ENCODE measurements at places on chromosomes 6 and 20.

DNA sequence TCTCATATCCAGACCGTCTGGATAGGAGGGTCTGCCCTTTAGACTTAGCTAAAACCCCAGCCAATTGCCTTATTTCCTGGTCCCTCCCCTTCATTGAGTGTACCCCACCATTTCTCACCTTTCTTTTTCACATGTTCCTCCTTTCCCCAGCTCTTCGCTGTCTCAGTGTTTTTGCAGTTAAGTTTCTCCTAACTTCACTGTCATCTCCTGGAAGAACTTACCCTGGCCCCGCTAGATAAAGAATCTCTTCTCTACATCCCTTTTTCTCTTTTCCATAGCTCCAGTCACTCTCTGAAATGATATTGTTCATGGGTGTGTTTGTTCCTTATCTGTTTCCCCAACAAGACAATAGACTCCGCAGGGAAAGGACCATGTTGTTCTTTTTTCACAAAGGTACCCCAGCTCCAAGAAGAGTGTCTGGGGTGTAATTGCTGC, 208.8 kb downstream of the TSHZ2 start:
- no peak for DNase-seq

DNA sequence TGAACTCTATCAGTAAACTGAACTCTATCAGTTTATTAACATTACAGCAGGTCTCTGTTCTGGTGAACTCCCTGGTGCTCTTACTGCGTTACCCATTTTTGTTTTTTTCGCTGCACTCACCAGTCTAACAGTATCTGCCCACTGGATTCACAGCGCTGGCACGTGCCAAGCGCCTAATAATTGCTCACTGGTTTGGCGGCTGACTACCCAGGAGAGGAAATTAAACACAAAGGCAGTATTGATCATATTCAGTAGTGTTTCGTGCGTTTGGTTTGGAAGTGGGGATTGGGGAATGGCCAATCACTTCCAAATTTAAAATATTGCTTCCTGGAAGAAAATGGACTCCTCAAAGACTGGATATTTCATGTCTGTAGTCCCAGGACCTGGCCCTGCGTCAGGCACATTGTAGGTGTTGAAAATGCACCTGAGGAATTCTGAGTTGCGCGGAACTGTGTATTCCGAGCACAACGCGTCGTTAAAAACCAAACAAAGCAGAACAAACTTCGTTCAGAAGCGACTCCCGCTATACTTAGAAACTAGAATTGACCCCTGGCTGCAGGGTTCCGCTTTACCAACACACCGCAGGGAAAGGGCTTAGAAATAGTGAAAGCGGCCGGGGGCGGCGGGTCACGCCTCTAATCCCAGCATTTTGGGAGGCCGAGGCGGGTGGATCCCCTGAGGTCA, 1.1 kb upstream of the RPS12 start:
- DNase-seq, result peak; percentile 62

- no peak for DNase-seq
These were observed 196.4 kb downstream of the SIM1 start for GRCh38 chr6:100268326-100268725.

DNA sequence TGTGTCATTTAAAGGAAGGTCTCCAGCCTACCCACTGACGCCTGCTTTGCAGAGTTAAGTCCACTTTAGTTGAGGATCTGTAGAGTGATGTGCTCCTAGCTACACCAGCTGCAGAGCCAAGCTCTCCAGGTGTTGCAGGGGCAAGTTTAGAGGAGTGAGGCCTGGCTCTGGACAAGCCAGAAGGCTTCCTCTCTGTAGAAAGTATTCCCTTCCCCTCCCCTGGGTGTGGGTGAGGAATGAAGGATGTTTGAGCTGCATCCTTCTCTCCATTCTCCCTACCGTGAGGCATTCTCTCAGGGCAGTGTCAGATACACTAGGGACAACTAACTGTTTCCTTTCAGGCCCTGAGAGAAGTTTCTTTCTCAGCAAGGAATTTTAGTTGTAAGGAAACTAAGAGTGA, 66.5 kb downstream of the ELOVL5 start:
- DNase-seq, result no peak

DNA sequence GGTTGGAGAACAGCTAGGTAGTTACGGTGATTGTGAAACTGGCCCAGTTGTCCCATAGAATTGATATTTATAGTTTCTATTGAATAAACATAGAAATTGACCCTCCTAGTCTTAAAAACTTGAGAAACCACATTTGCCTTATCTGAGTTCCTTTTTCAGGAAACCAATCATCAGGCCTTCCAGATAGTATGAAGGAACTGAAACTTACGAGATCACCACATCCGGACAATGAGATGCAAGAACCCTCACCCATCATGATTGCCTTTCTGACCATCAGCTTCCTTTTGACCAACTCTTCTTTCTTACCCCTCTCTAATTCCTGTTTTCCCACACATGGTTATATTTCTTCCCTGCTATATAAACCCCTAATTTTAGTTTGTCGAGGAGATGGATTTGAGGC, 21.8 kb downstream of the SLC35F1 start:
- no peak for DNase-seq

GRCh38 chr20:24136659-24137246, 148.2 kb upstream of the GGTLC1 start:
- DNase-seq, result no peak

DNA sequence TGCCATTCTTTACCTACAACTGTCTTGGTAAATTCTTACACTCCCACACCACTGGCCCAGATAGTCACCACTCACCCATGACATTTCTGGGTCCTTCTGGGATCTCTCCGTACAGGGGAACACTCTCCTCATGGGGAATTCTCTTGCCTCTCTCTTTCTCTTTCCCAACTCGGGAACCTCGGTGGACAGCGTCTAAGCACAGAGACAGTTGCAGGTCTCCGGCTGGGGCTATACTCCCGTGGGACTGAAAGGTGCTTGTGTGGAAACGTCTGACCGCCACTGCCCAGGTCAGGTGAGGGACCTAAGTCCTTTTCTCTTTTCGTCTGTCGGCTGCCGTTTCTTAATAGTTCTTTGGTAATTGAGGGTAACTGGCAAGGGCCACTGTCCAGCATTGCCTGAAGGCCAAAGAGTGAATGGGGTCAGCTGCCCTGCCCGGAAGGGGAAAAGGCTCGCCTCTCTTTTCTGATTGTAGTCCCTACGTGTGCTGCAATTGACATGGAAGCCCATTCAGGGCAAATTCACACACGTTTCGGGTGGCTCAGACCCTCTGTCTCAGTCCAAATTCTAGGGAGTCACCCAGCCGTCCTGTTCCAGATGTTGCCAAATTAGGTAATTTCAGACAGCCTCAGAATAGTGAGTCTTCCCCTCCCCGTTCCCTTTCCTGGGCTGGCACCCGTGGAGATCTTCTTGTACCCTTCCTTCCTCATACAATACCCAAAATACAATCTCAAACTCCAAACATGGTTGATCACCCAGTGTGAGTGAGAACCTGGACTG, 31.2 kb upstream of the RIPK1 start:
- no peak for DNase-seq

GRCh38 chr6:117531809-117532725, 49.6 kb downstream of the DCBLD1 start:
- DNase-seq, result no peak

GRCh38 chr6:97726378-97726777, 443.4 kb upstream of the MMS22L start:
- peak; percentile 64 for DNase-seq

DNA sequence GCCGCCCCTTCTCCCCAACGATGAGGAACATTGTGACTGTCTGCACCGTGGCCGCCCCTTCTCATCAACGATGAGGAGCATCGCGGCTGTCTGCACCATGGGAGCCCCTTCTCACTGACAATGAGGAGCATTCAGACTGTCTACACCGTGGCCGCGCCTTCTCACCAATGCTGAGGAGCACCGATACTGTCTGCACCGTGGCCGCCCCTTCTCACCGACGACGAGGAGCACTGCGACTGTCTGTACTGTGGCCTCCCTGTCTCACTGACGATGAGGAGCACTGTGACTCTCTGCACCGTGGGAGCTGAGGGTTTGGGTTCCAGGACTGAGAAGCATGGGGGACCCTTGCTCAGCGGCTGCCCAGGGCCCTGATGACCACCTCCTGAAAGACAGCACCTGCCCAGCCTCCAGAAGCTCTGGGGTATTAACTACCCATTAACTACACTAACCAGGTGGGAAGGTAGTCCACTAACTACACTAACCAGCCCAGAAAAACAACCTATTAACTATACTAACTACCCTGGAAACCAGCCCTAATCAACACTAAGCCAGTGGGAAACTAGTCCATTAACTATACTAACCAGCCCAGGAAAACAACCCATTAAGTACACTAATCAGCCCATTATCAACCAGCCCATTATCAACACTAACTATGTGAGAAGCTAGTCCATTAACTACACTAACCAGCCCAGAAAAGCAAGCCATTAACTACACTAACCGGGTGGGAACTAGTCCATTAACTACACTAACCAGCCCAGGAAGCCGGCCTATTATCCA, 116.9 kb downstream of the TAF4 start:
- DNase-seq, result no peak

- DNase-seq, result peak; percentile 15
These were observed 48.2 kb upstream of the MLN start for GRCh38 chr6:33851959-33852358.

DNA sequence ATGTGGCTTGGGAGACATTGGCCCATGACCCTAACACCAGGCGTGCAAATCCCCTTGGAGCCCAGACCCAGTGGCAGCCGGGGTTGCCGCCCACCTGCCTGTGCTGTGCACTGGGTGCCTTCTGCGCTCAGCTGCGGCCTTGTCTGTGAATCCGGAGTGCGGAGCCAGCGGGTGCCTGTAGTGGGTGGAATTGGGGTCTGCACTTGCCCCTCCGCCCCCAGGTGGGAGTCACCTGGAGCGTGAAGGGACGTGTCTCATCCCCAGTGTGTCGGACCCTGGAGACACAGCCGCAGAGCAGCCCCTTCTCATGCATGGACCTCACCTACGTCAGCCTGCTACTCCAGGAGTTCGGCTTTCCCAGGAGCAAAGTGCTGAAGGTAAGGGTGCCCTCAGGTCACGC, 22.9 kb upstream of the PYGB start:
- no peak for DNase-seq

DNA sequence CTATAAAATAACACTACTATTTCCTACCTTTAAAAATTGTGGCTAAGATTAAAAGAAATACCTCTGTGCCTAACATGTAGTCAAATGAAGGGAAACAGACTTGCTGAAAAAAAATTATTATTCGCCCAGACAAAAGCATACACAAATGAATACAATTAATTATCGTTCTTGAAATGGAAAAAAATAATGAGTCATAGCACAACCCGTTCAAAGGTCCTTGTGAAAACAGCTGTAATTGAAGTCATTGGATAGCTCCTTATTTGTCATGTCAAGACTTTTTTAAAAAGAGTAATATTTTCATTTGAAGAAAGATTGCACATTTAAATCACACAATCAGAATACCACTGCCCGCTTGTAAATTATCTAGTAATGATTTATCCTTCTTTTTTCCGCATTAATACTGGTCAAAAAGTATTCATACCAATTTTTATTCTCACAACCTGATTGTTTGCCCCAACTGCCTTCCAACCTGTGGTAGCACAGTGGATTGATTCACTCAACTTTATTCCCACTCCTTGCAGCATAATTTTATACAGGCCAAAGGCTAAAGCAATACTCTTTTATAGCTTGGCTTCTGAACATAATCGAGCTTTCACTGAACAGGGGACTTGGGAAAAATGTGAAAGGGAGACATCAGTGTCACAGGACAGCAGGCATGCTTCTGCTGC, 655.2 kb upstream of the MAP3K7 start:
- DNase-seq, result no peak

DNA sequence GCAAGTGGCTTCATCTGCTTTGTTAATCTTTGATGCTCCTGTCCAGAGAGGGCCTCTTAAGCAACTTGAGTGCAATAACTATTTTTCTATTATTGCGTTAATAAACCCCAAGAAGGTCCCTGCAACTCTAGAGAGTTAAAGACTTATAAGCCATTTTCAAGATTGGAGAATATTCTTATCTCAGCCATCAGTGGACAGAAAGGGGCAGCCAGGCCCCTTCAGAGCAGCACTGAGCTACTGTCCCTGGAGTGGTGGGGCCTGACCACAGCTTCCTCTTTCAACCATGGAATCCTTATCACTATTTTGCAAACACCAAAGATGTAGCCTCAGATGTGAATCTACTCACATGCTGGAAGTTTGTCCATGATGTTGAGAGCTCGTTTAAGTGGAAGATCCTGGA, 2.8 kb upstream of the MAS1L start:
- no peak for DNase-seq

- no peak for DNase-seq
These were observed 65.1 kb downstream of the HIVEP1 start for GRCh38 chr6:12077021-12077710.

DNA sequence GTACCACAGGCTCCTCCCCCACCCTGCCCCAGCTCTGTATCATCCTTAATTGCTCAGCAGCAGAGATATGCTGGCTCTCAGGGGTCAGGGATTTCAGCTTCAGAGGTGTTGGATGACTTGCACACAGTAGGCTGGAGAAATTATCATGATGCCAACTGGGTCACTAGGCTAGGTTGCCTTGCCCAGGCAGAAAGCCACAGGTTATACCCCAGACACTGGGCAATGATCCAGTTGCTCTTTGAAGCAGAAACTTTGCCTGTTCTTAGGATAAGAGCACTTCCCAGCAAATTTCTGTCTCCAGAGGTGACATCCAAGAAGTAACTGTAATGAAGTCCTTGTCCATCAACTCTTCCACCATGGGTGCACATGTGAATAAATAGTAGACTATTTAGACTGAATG, 38.3 kb upstream of the SCML4 start:
- DNase-seq, result peak; percentile 44

DNA sequence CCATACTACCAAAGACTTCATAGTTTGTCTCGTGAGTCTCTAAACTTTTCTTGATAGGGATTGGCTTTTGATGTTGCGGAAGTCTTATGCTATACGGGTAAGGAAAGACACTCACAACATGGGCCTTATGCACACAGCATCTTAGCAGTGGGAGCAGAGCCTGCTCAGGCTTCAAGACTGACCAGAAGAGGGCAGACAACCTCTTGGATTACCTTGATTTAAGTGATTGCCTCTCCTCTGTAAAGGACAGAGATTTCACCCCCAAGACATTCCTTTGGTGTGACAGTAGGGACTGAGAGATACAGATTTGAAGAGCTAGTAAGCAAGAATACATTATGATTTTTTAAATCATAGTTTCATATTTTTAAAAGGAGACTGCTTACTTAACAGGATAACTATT, 71.0 kb upstream of the SAMD3 start:
- peak; percentile 59 for DNase-seq

GRCh38 chr20:952196-952795, 36.2 kb upstream of the ANGPT4 start:
- DNase-seq, result no peak

GRCh38 chr6:6766230-6766905, 177.8 kb downstream of the LY86 start:
- DNase-seq, result no peak

GRCh38 chr6:135974426-135974825, 122.9 kb downstream of the PDE7B start:
- DNase-seq, result no peak

GRCh38 chr6:11494786-11495564, 42.6 kb upstream of the TMEM170B start:
- DNase-seq, result peak; percentile 39

- DNase-seq, result no peak
These were observed 6.6 kb upstream of the TGM2 start for GRCh38 chr20:38171675-38172043.

Measured in astrocyte of the hippocampus (primary cell).